Stimulated activated CD4-positive, alpha-beta T cell treated with anti-CD3 and anti-CD28 coated beads, Interleukin-2, amount 100 ng/mL, for 48 hours (primary cell): ENCODE measurements at places on chromosomes 6 and 20.

DNA sequence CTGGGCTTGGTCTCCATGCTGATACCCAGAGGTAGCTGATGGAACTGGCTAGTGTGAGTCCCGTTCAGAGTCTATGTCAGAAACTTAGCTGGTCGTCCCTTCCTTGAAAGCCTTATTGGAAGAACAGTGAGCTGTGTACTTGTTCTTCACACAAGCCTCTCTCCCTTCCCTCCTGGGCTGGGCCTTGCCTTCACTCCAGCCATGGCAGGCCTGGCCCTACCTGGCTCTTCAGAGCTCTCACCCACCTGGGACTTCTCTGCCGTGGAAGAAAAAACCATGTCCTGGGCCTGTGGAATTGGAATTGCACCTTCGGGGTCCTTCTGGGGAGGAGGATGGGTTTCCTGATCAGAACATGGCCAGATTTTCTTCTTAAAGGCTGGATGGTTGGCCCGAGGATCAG is 20.3 kb upstream of the ZNF831 start:
- no peak for DNase-seq

GRCh38 chr6:7687145-7688111 is 38.5 kb upstream of the BMP6 start:
- no peak for DNase-seq

GRCh38 chr6:21523652-21524051 is 69.9 kb upstream of the SOX4 start:
- no peak for DNase-seq

GRCh38 chr6:35240838-35241801 is 18.4 kb upstream of the ZNF76 start:
- peak; percentile 79 for DNase-seq

- DNase-seq = no peak
Measured at GRCh38 chr20:63071541-63072181, 64.9 kb upstream of the BHLHE23 start.

DNA sequence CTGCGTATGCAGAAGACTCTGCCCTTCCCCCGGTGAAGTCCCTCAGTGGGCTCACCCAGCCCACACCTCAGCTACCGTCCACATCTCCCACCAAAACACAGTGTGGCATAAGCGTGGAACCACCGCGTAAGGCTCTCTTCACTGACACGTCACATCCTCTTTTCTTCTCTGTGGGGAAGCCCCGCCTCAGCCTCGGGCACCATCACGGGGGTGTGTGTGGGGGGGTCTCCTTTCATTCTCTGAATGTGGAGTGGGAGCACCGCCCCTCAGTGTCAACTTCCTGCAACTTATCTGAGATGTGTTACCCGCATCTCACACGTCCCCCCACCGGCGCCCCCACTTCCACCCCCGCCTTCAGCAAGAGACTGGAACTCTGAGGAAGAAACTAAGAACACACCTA is 388.4 kb upstream of the JARID2 start:
- DNase-seq = peak; percentile 36

GRCh38 chr6:52566853-52567279 is 10.0 kb downstream of the TRAM2 start:
- DNase-seq = no peak

DNA sequence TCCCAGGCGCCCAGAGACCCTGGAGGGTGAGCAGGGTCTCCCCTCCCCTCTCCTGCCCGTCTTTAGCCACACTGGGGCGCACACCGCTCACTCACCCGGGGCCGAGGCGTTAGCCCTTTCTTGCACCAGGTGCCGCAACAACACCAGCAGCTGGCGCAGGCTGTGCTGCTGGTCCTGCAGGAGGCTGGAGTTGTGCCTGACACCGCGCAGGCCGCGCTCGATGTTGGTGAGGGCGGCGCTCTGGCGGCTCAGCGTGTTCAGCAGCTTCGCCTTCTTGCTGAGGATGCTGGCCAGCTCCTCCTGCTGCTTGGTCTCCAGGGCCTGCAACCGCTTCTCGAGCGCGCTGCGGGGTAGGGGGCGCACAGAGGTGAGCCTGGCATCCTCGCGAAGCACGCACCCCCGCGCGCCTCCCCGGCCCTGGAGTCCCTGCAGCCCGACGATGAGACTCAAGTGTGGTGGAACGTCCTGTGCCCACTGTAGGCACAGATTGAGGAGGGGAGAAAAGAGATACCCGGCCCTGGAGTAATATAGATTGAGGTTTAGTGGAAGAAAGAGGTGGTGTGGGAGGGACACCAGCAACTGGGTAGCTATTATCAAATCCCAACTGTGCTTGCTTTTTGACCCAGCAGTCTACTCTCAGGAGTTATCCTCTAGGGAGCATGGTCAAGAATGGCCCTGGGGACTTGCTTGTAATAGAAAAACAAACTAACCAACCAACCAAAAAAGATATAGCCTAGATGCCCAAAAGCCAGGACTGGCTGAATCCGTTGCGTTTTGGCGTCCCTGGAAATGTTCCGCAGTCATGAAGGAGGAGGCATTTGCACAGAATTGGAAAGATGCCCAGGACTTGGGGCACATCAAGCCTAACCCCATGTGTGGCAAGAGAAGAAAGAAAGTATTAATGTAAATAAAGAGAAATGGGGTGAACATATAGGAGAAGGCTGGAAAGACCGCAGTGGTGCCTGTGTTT is 30.9 kb downstream of the ANGPT4 start:
- no peak for DNase-seq

GRCh38 chr6:143601504-143601903 is 76.3 kb upstream of the PHACTR2 start:
- no peak for DNase-seq

DNA sequence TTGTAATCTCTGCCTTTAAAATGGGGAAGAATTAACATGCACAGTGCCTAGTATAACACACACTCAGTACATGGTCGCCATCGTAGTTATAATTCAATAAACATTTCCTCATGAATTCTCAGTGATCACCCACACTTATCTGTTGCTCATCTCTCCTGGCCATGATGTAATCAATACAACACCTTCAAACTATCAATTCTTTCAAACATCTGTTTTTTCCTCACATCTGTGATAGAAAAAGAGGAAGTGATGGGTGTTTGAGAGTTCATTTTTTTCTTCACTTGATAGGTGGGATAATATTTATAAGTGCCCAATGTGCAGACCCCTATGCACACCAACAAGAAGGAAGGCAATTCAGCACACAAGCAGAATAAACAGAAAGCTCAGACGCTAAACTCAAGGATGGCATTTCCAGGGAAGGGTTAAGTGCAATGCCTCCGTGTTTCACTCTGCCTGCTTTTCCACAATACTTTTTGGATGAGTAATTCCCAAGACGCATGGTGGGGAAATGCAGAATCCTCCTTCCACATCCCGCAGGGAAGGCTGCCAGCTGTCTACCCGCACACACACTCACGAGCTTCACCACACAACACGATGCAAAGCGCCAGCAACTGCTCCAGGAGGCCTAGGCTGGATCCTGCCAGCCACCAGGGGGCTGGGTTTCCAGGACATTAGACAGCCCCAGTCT is 100.3 kb downstream of the GMPR start:
- no peak for DNase-seq

DNA sequence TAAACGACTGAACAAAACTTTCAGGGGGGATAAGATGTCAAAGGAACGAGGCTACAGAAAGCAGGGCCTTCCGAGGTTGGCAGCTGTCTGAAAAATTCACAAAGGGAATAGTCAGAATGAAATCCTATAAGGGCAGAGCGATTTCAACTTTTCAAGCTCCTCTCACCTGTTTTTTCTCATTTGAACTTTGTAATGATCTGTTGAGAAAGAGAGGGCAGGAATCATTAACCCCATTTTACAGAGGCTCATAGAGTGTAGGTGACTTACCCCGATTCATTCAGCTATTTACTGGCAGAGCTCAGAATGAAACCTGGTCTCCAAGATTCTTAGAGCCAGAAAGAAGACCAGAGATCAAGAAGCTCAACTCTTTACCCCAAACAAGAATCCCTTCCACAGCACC is 266.1 kb upstream of the ARID1B start:
- DNase-seq = no peak

DNA sequence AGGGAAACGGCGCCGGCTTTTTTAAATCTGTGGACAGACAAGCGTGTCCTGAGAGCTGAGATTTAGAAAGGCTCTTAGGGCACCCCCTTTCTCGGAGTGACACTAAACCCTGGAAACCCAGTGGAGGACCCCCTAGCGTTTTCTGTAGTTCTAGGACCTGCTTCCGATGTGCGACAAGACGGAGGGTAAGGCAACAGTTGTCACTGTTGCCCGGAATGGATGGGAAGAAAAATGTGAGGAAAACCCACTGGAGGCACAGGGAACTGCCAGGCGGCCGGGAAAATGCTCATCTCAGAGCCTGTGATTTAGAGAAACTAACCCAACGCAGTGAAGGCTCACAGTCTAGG is 551 bp upstream of the ATP5F1E start:
- no peak for DNase-seq

DNA sequence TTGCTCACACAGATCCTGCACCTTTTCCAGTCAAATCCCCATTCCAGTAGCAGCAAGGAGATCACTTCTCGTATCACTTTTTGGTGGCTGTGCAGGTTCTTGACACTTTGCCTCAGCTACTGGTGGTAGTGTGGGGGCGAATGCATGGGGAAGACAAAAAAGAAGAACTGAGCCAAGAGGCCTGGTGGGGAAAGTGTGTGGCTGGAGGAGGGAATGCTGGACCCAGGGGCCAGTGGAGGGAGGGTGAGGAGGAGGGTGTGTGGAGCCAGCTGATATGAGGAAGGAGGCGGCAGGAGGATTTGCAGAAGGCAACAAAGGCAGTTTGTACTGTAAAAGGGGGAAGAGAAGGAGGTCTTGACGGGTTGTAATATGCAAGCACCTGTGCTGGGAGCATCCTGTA is 15.7 kb upstream of the HLA-C start:
- DNase-seq = no peak

DNA sequence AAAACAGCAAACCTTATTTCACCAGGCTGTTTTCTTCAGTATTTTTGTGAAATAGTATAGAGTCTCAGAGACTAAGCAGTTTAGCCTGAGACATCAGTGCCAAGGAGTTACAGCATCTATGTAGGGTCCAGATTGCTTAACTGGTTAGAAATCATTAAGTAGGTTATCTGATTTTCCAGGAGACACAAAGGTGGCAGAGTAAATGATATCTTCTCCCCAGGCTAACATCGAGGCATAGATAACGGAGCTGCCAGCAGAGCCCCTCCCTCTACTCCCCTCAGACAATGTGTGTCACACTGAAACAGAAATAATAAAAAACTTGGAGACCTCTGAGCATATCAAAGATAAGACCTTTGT is 473.0 kb upstream of the CITED2 start:
- no peak for DNase-seq

- DNase-seq = no peak
Measured at GRCh38 chr6:33380272-33380981, 11.2 kb upstream of the KIFC1 start.

- no peak for DNase-seq
Measured at GRCh38 chr6:168941036-168941435, 312.6 kb downstream of the THBS2 start.

DNA sequence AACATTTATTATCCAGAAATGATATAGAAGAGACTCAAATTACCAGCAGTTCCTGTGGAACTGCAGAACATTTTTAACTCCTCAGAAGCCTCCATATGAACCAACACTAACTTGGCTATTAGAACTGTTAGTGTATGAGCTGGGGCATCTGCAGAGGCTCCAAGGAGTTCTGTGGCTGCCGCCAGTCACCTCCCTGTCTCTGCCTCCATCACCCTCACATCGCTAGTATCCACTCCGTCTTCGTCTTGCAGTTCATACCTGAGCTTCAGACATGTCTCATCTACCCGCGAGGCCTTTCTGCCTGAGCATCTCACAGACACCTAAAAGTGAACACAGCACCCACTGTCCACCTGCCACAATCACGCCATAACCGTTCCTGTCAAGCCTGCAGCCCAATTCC is 89.5 kb upstream of the CST7 start:
- DNase-seq = no peak

DNA sequence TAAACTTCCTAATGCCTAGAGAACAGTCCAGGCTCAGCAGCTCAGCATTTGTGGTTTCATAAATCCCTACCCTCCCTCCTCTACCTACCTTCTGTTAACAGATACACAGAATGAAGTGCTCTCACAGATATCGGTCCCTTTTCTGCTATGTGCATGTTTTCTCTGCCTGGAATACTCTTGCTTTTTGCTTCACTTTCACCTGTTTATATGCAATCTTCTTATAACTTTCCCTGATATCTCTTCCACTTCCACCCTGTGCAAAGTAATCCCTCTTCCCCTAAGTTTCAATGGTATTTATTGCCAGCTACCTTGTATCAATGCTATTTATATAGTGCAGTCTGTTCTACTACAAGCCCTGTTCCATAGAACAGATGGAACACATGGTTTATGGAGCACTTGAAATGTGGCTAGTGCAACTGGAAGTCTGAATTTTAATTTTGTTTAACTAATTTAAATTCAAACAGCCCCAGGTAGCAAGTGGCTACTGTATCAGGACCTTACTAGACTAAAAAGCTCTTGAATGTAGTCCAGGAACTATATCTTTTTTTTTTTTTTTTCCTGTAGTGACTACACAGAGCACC is 3.1 kb upstream of the TAB2 start:
- DNase-seq = no peak

GRCh38 chr6:111423055-111423633 is 59.9 kb downstream of the REV3L start:
- no peak for DNase-seq
